HS-27A (cell line): ENCODE measurements at places on chromosomes 16 and 17.

GRCh38 chr17:27245230-27245696 is 48.7 kb upstream of the WSB1 start:
- no peak for DNase-seq

DNA sequence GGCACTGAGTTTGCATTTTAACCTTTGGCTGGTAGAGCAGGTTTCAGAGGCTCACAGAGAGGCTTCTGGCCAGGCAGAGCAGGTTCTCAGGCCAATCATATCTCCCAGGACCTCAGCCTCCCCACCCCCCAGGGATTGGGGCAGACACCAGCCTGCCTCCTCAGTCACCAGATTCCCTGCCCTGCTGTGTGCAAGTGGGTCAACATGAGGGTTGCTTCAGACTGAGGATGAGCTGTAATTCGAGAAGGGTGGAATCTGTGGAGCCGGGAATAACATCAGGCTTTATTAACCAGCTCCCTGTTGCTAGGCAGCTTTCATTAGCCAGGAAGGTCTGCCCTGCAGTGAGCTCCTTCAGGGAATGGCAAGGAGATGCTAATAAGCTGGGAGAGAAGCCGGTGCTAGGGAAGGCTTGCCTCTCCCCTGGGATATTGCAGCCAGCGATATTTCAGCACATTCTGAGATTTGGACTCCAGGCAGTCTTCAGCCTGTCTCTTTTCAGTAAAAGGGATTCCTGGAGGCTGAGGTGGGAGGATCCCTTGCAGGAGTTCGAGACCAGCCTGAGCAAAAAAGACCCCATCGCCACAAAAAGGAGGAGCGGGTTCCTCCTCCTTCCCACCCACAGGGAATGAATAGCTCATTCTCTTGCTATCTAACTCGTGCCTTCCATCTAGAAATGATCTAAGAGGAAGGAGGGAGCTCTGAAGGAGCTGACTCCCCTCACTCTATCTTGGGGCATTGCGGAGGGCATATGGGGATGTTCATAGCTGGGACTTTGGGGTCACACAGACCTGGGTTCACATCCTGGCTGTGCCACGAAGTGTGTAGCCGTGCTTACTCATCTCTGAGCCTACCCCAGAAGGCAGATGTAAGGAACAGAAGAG is 10.7 kb downstream of the SGSM2 start:
- no peak for DNase-seq

DNA sequence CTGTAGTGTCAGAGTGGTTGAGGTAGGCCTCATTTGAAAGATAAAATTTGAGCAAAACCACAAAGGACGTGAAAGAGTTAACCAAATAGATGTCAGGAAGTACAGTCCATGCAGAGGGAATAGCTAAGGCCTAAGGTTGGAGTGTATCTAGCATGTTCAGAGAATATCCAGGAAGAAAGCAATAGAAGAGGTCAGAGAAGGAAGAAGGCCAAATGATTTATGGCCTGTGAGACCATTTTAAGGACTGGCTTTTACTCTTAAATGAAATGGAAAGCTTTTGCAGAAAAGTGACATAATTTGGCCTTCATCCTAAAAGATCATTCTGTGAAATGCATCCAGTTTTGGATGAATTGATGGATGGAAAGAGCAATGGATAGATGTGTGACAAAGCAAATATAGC is 116.5 kb downstream of the NLK start:
- DNase-seq = no peak

DNA sequence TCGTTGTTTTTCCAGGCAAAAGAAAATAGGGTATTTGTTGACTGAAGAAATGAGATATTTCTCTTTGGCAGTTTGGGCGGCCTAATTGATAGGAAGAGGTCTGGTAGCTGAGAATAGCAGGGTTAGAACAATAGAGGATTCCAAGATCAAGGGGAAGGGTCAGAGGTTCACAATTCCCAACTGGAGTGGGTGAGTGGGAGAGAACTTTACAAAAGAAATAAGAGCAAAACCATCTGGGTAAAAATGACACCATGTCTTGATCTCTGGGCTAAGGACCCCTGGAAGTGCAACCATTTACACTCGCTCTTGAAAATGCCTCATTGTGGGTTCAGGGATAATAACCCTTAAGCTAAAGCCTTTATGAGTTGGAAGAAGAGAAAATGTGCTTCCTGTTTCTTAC is 180.5 kb downstream of the CDH13 start:
- DNase-seq = no peak

- no peak for DNase-seq
These were observed 698 bp downstream of the UBE2G1 start for GRCh38 chr17:4365628-4366326.

GRCh38 chr17:57832314-57833178 is 17.3 kb downstream of the MRPS23 start:
- no peak for DNase-seq
